Activated T-cell treated with anti-CD3 and anti-CD28 coated beads for 4 hours (primary cell): ENCODE measurements at places on chromosomes 11 and 22.
A peak's percentile ranks its signal among the peaks of the same experiment; 100 is the strongest.

GRCh38 chr22:38051900-38052862 is 5.0 kb upstream of the PICK1 start:
- DNase-seq = peak; percentile 67

- no peak for DNase-seq
Observed at GRCh38 chr11:90228056-90228455, 5.2 kb upstream of the CHORDC1 start.

GRCh38 chr22:44099696-44100095 is 75.6 kb downstream of the PARVB start:
- DNase-seq = no peak

- DNase-seq = no peak
Observed at GRCh38 chr22:28268171-28268570, 349.1 kb upstream of the PITPNB start.

DNA sequence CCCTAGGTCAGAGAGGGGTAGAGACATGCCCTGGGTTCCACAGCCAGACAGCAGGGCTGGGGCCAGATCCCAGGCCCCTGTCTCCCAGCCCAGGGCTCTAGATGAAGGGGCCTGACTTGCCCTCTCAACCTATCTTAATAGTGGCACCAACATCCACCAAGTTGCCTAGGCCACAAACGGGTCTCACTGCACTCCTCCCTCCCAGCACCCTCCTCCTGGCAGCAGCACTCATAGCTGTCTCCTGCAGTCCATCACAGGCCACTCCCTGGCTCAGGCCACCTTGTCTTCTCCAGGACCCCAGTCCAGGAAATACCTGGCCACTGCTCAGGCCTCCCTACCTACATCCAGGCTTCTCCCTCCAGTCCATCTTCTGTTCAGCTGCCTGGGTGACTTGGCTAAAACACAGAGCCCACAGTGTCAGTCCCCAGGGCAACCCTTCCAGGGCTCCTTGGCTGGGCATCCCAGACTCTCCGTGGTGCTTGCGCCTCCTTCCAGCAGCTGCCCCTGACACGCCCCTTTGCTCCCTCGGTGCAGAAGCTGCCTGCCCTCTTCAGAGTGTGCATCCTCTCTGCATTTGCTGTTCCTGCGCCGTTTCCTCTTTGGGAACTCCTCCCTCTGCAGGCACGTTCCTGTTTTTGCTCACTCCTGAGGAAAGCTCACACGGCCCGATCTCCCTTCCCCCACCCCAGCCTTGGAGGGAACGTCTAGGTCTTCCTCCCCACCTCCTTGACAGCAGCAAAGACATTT is 40.5 kb downstream of the LRRC32 start:
- no peak for DNase-seq

DNA sequence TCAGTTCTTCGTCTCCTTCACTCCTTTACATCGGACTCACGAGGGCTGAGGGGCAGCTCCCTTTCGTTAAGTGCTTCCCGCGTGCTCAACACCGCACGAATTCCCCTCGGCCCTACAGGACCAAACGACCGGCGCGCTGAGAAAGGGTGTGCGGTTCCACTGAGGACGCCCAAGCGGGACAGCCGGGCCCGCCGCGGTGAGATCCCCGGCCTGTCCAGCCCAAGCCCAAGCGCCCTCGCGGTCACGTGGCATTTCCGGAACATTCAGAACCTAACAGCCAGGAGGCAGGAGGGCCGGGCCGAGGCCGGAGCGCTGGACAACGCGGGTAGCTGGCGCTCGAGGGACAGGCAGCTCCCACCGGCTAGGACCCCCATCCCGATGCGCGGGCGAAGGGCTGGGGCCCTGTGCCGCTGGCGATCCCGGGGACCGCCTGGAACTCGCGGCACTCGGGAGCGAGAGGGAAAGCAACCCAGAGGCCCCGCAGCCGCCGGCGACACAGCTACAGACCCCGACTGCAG is 737 bp upstream of the STIP1 start:
- DNase-seq = no peak

GRCh38 chr22:17781319-17782031 is 7.2 kb upstream of the BID start:
- DNase-seq = peak; percentile 39

GRCh38 chr11:122103321-122103720 is 12.7 kb downstream of the BLID start:
- no peak for DNase-seq

DNA sequence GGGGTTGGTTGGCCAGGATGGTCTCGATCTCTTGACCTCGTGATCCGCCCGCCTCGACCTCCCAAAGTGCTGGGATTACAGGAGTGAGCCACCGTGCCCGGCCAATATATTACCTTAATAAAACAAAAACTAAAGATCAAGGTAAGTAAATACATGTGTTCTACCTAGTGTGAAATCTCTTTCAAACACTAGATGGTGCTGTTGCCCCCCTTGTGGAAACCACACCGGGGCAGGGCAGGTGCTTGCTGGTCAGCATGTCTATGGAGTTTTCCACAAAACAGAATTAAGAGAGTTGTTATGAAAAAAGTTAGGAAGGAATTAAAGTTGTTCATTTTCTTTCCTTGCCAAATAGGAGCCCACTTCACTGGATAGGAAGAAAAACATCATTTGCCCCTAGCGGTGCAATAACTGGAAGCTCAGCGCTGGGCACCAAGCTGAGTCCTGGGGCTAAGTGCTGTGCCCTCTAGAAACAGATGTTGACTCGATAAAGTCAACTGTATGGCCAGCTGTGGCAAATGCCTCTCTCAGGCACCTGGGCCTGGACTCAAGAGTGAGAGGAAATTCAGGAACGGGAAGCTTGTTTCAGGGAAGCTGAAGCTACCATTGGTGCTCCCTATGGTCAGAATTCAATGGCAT is 6.3 kb upstream of the KCNJ5 start:
- peak; percentile 48 for DNase-seq

DNA sequence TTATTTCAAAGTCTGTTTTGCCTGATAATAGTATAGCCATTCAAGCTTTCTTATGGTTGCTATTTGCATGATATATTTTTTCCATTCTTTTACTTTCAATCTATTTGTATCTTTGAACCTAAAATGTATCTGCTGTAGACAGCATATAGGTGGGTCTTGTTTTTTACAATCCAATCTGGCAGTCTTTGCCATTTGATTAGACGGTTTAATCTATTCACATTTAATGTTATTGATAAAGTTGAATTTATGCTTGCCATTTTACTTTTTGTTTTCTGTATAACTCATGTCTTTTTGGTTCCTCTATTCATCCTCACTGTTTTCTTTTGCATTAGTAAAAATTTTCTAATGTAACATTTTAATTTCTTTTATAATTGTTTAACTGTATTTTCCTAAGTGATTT is 37.4 kb downstream of the MMP20 start:
- no peak for DNase-seq
